ENCODE measurements at places on chromosomes 16 and 17.

- H3K4me1 ChIP-seq = peaks cover 18% of the 10 kb centered on the region
- no peak for DNase-seq
- peak overlapping the region; percentile 75 for H3K4me3 ChIP-seq
- H3K27me3 ChIP-seq = peaks cover 84% of the 10 kb centered on the region
- no peak overlapping the region for H3K27ac ChIP-seq
These were observed 2.6 kb downstream of the HNF1B start for GRCh38 chr17:37742116-37742761.

DNA sequence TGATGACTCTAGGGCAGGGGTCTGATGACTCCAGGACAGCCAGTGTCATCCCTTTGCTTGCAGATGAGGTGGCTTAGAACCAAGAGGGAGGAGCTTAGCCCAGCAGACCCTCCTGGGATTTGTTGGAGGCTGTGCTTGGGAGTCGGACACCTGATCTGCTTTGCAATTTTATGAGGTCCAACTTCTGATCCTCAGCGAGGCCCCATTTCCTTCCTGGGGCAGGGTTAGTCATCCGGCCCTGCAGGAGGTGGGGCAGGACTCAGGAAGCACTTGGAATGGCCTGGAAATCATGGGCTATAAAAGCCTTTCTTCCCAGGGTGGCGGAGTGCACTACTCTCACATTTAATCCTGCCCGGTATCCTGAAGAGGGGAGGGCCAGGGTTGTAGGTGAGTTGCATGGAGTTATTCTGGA, 168.5 kb downstream of the MSI2 start:
- no peaks in the 10 kb centered on the region for H3K27me3 ChIP-seq
- H3K4me3 ChIP-seq = no peak overlapping the region
- peaks cover 17% of the 10 kb centered on the region for H3K4me1 ChIP-seq
- no peak for DNase-seq
- no peak overlapping the region for H3K27ac ChIP-seq
- peaks cover 13% of the 10 kb centered on the region for H3K36me3 ChIP-seq

DNA sequence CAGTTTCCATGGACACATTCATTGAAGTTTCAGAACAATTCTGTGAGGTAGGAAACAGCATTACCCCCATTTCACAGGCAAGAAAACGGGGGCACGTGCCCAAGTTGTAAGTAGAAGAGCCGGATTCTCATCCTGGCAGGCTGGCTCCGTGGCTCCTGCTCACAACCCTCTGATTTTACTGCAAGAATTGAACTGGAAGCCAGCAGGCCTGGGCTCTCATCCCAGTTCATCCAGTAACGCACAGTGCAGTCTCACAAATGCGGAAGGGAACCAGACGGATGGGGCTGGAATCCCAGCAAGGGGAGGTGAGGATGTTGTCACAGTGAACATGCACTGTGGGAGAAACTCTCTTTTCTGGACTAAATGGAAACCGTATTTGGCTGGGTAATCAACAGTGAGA, 40.7 kb upstream of the DOC2B start:
- no peaks in the 10 kb centered on the region for H3K27me3 ChIP-seq
- no peaks in the 10 kb centered on the region for H3K36me3 ChIP-seq
- H3K27ac ChIP-seq = no peak overlapping the region
- DNase-seq = no peak
- no peak overlapping the region for H3K4me3 ChIP-seq

- H3K27me3 ChIP-seq = no peaks in the 10 kb centered on the region
- no peak overlapping the region for H3K4me3 ChIP-seq
- H3K4me1 ChIP-seq = no peaks in the 10 kb centered on the region
- H3K36me3 ChIP-seq = no peaks in the 10 kb centered on the region
- no peak for DNase-seq
These were observed 389.2 kb upstream of the SALL1 start for GRCh38 chr16:51540259-51540658.

DNA sequence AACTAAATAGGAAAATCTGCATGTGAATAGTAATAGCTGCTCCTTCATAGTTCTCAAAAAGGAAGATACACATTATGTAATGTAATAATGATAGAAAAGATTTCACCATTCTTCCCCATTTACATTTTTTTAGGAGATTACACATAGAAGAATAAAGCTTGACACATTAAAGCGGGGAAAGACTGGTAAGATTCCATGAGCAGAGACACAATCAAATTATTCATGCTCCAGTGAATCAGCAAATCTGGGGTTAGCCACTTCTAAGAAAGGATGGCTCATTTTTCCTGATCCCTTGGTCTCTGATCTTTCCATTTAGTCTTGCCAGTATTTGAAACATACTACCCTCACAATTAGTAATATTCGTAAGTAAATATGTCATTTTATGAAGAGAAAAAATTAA, 81.9 kb downstream of the CA4 start:
- DNase-seq = no peak
- no peak overlapping the region for H3K4me3 ChIP-seq
- H3K27ac ChIP-seq = no peak overlapping the region
- H3K27me3 ChIP-seq = no peaks in the 10 kb centered on the region
- no peaks in the 10 kb centered on the region for H3K4me1 ChIP-seq

- DNase-seq = no peak
- H3K4me1 ChIP-seq = peaks cover 57% of the 10 kb centered on the region
- H3K27me3 ChIP-seq = no peaks in the 10 kb centered on the region
- H3K36me3 ChIP-seq = peaks cover 12% of the 10 kb centered on the region
- H3K27ac ChIP-seq = no peak overlapping the region
These were observed 25.7 kb upstream of the SUPT4H1 start for GRCh38 chr17:58377661-58378060.

DNA sequence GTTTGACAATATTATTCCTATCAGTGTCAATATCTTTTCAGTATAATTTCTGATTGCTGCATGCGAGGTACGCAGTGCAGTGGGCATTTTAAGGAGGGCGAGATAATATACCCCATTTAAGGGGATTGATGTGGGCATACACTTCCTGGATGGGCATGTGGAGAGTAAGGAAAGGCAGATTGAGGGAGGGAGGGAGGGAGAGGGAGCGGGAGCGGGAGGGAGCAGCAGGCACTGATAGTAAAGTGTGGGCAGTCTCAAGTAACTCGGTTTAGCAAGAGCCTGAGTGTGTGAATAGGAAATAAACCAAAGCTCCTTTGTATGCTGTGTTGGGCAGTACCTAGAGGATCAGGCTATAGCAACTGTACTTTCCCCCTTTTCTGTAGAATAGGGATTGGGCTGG, 5.1 kb downstream of the BPTF start:
- H3K27me3 ChIP-seq = no peaks in the 10 kb centered on the region
- H3K4me1 ChIP-seq = peaks cover 48% of the 10 kb centered on the region
- no peak overlapping the region for H3K4me3 ChIP-seq
- DNase-seq = no peak
- peaks cover 31% of the 10 kb centered on the region for H3K36me3 ChIP-seq
- H3K27ac ChIP-seq = no peak overlapping the region

DNA sequence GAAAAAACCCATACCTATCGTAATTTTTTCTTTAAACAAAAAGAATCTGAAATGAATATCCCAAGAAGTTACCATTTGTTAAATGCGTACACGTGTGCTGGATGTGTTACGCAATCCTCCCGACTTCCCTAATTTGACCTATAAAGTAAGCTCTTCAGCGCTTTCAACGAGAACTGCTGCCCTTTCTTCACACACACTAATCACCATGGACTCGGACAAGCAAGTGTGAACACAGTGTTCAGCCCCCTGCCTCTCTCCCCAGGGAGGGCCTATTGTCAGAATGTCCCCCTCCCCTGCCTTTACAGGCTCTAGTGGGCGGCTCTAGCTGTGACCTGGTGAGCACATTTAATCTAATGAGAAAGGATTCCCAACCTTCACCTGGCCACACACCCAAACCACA, 216.1 kb downstream of the CEP112 start:
- H3K4me3 ChIP-seq = no peak overlapping the region
- no peaks in the 10 kb centered on the region for H3K4me1 ChIP-seq
- H3K27ac ChIP-seq = no peak overlapping the region
- peaks cover 6% of the 10 kb centered on the region for H3K27me3 ChIP-seq
- H3K36me3 ChIP-seq = no peaks in the 10 kb centered on the region
- DNase-seq = no peak

DNA sequence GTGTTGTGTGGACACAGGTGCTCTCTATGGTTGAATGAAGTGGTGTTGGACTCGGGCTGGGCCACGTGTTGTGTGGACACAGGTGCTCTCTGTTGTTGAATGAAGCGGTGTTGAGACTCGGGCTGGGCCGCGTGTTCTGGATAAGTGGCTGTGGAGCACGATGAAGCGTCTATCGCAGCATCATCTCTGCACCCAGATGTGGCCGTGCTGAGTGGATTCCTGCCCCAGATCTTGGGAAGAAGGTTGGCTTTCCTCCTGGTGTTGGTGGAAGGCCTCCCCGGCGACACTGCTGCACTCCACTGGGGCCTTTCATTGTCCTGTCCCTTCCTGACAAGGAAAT, 69.1 kb downstream of the RPTOR start:
- no peaks in the 10 kb centered on the region for H3K27me3 ChIP-seq
- H3K4me3 ChIP-seq = no peak overlapping the region
- peak overlapping the region; percentile 6 for H3K27ac ChIP-seq

Data from T-helper 2 cell treated with Interferon-gamma antibody and Interleukin-4, amounts not matched to agents 5 μg/mL and 100 μg/mL, for 36 hours (primary cell).